ENCODE measurements at places on chromosomes 6 and 20.

DNA sequence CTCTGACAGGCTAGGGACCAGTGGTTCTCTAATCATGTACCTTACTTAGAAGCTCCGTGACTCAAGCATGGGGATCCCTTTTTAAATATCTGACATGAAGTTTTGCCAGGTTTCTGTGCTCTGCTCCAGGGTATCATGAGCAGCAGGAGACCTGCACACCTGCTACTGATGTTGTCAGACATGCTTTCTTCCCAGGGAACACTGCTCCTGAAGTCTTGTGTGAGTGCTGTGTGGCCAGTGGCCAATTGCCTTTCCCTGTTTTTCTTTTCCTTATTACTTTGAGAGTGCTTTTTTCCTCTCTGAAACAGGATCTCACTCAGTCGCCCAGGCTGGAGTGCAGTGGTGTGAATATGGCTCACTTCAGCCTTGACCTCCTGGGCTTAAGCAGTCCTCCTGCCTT, 26.4 kb downstream of the SLX4IP start:
- DNase-seq: no peak

- peak; percentile 48 for DNase-seq
Measured at GRCh38 chr6:42374018-42374669, 77.6 kb downstream of the TRERF1 start.

- DNase-seq: no peak
Measured at GRCh38 chr6:69820438-69820837, 23.6 kb upstream of the LMBRD1 start.

DNA sequence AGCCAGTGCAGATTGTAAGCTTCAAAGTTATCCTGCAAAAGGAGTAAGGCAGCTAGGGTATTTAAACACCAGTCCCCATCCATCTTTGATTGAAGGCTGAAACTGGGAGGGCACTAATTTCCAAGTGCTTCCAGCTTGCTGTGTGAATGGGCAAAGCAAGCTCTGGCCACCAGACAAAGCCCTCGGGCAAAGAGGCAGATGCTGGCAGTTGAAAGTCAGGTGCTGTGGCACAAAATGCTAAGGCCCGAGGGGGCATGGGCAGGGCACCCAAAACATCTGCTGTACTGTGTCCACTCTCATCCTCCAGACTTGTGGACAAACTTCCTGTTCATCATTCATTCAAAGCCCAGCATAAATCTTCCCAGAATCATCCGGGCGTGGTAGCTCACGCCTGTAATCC, 62.9 kb downstream of the TRMT6 start:
- DNase-seq: no peak

DNA sequence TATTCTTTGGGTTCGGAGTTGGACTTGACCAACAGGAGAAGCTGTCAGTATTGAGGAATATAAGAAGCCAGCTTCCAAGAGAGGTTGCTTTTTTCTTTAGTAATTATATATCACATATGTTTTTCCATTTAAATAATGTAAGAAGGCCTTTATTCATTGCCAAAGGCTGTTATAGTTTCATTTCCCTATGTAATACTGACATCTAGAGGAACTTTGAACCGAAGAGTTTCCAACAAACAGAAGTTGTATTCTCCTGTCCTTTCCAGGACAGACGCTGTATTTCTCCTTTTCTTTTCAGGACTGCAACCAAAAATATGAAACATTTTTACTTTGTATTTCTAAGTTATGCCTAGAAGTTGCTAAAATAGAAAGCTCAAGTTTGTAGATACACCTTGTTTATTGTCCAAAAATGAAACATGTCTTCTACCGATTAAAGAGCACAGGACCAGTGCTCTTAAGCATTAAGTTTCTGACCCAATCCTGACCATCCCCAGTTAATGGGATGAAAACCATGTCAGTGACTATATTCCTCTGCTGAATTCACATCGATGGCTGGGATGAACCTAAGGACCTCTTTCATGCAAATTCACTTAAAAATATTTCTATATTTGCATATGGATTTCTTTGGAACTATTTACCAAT, 55.1 kb downstream of the MYLK4 start:
- peak; percentile 59 for DNase-seq

- no peak for DNase-seq
Measured at GRCh38 chr6:43124481-43124880, 46.6 kb upstream of the SRF start.

DNA sequence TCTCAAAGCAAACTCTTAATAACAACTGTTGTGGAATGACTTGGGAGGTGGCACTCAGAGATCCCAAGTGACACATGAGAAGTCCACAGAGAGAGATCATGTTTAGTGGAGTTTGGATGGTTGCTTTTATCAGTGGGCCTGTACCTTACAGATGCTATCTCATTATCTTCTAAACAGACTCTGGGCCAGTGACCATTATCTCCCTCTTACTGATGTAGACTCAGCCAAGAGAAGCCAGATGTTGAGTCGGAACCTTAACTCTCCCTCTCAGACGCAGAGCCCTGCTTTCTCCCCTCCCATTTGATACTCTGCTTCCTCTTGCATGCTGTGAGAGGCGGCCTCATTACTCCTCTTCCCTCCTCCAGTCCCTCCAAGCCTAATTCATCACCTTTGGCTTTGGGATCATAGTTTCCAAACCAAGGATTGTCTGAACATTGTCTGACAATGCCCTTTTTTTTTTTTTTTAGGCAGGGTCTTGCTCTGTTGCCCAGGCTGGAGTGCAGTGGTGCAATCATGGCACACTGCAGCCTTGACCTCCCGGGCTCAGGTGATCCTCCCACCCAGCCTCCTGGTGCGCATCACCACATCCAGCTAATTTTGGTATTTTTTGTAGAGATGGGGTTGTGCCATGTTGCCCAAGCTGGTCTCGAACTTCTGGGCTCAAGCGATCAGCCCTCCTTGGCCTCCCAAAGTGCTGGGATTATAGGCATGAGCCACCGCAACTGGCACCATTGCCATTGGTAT, 4.5 kb upstream of the DDR1 start:
- DNase-seq: no peak

DNA sequence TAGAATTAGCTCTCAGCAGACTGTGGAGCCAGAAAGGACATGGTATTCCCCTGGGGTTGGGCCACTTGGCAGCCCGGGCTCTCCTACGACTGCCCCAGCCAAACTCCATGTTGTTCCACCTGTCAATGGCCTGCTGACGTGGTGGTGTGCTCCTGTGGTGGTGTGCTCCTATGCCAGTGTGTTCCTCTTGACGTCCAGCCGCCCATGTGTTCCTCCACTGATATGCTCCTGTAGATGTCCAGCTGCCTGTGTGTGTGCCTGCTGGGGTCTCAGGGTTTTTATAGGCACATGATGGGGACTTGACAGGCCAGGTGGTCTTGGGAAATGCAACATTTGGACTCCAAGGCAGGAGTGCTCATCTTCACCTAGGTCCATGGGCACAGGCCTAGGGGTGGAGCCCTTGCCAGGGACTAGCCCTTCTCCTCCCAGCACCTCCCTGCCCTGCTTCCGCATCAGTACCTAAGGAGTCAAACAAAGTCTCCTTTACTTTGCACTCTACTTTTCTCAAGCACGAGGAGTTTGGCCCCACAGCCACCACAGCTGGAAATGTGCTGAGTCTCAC, 133.5 kb downstream of the TINAG start:
- no peak for DNase-seq

All from CD14-positive monocyte (primary cell).